ENCODE measurements at places on chromosomes 5 and 9. TPM values are rescaled to one million over a fixed set of nuclear protein-coding genes. Genes with fewer than 3 reads are reported as not detected.

Gene EIF4E1B
- total RNA-seq = 0.26 TPM

Gene SH3PXD2B
- 16.9 TPM for total RNA-seq

Gene CDH6
- 0.99 TPM for total RNA-seq

Gene NDST1
- total RNA-seq = 37.6 TPM

Gene QRFP
- total RNA-seq = not detected

Gene PCDHB9
- total RNA-seq = 19.8 TPM

Gene PLPP6
- 16.2 TPM for total RNA-seq

Gene PTBP3
- 122 TPM for total RNA-seq

Gene PRDM12
- total RNA-seq = not detected

Gene DMRT2
- not detected for total RNA-seq
